DMS79 treated with DMSO at 0.1 percent for 48 hours (cell line): ENCODE measurements at places on chromosomes 3 and 15.

- no peak for DNase-seq
These were observed 25.5 kb upstream of the AKAP13 start for GRCh38 chr15:85354948-85355347.

- no peak for DNase-seq
These were observed 121.7 kb downstream of the LIPC start for GRCh38 chr15:58553365-58553918.

DNA sequence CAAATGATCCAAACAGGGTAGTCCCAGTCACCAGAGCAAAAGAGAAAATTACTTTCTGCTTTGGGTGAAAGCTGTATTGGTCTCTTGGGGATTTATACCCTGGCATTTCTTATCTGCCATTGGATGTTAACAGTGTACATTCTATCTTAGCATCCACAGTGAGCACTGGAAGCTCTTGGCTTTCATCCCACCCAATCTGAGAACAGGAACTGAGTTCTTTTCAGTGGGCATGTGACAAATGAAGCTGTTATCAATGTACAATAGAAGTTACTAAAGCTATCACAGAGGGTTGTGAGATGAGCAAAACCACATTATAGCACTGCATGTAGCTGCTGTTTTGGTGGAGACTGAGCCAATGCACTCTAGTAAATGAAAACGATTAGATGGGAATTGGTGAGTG, 300.7 kb downstream of the TUSC7 start:
- no peak for DNase-seq

DNA sequence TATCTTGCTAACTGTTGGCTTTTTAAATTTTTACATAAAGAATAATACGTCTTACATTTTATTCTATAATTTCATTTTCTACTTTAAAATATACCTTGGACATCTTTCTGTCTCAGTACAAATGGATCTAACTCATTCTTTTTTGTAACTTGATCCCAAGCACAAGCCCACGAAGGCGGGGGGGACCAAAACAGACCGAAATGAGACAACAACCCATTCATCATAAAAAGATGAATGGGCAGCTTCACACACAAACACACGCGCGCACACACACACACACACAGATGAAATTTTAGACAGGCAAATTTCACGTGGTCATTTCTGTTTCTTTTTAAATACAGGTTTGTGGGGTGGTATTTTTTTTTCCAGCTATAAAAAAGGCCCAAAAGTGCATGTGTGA, 271.3 kb upstream of the TOPAZ1 start:
- DNase-seq = no peak

GRCh38 chr15:31216215-31216911, 110.3 kb upstream of the KLF13 start:
- peak; percentile 48 for DNase-seq

DNA sequence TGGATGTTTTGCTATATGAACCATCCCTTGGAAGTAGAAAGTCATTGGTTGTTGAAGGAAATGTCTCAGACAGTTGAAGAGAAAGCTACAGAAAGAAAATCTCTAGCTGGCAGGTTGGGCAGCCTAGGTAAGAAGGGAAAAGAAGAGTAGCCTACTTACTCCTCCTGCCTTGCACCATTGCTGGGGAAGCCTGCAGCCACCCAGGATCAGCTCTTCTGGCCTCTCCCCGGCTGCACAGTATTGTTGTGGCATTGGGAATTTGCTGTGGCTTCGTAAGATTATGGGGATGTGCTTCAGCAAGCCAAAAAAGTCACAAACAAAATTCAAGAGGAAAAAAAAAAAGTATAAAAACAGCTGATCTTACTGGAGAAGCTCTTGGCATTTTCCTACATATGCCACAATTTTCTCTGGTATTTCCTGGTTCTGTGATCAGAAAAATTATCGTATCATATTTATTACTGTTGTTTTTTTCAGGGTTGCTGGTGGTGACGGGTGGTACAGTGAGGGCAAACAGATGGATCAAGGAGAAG, 154.2 kb downstream of the TIGIT start:
- peak; percentile 54 for DNase-seq

DNA sequence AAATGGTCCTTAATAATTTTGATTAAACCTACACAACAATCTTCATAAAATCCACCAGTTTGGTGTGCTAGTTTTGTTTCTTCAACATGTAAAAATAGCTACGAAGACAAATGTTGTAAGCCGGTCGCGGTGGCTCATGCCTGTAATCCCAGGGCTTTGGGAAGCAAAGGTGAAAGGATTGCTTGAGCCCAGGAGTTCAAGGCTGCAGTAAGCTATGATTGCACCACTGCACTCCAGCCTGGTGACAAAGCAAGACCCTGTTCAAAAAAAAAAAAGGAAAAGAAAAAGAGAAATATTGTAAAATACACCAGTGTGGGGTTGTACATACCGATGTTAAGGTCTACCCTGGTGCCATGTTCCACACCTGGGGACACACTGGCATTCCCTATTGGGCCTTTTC, 75.1 kb downstream of the LDHAL6B start:
- DNase-seq = no peak

GRCh38 chr3:49158103-49158709, 7.9 kb downstream of the CCDC71 start:
- DNase-seq = no peak

DNA sequence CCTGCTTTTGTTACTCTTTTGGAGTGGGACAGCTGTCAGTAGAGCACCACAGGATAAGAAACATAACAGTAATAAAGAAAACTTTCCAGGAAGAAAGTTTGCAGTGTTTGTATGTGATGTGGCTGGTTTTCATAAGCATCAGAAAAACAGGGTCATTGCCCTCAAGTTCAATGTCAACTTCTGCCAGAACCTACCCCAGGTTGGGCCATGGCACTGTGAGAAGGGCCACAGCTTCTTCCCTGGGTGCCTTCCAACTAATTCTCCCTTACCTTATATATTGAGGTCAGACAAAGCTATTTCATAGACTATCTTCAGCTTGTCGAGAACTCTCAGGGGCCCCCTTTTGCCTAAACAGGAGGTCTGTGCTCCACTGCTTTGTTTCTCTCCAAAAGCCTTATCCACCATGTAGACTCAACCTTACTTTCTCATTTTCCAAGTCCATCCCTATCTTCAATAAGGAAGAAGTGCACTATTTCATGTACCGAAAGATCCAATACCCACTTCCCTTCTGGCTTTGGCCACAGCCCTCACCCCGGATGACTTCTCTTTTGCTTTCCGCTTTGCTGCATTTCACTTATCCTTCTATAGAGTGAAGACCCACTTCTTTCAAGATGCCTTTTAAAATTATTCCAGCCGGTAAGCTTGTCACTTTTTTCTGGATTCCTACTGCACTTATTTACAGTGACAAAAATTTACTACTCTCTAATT, 38.2 kb upstream of the PLCL2 start:
- no peak for DNase-seq

GRCh38 chr3:78871048-78871447, 896.8 kb downstream of the ROBO1 start:
- DNase-seq = no peak

DNA sequence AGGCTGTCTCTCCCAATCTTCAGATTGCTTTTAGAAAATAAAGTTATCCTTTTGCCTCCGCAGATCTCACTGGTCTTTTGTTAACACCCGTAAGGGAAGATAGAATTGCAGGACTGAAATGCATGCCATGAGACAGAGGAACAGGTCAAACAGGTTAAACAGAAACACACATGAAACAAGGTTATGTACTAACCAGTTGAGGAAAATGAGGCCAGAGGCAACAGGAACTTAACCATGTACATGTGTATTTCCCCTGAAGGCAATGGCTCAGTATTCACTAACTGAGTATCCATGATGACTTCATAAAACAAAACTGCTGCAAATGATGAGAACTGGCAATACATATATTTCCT, 169.1 kb upstream of the NSMCE3 start:
- no peak for DNase-seq

DNA sequence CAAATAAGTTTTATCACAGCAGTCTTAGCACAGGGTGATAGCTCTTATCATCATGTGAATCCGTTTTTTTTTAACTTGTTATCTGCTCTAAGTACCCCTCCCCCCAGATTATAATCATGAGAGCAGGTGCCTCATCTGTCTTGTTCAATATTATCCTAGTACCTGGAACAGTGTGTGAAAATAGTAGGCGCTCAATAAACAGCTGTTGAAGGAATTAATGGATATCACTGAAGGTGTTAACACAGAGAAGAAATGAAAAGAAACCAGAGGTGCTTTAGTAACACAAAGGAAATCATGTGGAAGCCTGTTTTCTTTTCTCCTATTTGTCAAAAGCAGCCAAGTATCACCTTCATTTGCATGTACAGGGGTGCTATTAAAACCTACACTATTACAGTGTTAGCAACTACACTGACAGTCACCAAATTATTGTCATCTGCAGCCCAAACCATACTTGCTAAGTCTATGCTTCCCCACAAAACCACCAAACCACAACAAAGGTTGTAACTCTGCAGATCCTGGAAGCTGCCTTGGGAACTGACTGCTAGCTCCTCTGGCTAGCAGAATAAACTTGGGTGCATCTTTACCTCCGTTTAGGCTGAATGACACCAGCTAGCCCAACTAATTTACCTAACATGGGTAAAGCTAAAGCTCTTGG, 2.9 kb downstream of the XPC start:
- no peak for DNase-seq

GRCh38 chr3:3615533-3615932, 183.7 kb upstream of the LRRN1 start:
- DNase-seq = no peak

DNA sequence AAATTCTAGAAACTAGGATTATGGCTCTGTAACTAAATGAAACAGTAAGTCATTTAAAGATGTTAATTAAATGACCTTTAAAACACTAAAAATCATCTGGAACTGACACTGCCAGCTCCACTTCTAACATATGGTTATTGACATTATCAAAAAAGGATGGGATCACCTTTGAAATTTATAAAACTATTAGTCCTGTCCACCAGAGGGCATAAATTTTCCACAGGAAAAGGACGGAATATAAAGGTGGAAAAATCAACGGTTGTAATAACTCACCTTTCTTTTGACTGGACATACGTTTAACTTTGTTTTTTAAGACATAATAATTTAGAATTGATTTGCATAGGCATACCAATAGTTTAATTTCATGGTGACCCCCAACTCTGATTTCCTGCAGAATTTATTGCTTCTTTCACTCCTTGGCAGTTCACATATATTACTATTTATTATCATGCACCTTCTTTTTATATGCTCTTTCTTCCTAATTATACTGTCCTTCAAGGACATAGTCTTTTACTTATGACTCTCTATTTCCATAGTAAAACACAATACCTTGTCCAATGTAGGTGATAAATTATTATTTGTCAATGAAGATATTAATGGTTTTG, 345.7 kb downstream of the CADM2 start:
- DNase-seq = no peak

DNA sequence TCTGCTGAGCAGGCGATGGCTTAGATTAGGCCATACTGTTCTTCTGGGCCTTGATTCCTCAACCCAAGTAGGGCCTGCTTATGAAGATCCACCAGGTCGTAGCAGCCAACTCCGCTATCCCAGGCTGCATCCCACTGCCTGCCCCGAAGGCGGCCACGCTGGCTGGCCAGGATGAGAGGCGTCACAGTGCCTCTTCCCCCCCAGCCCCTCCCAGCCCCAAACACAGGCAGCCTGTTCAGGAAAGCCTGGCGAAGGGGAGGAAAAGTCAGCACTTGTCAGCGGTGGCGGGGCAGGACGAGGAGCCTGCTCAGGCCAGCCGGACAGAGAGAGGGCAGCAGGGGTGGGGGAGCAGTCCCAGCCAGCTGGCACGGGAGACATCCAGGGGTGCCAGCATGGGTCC, 11.2 kb downstream of the PTH1R start:
- no peak for DNase-seq

GRCh38 chr3:178456621-178457285, 79.5 kb upstream of the KCNMB2 start:
- no peak for DNase-seq

DNA sequence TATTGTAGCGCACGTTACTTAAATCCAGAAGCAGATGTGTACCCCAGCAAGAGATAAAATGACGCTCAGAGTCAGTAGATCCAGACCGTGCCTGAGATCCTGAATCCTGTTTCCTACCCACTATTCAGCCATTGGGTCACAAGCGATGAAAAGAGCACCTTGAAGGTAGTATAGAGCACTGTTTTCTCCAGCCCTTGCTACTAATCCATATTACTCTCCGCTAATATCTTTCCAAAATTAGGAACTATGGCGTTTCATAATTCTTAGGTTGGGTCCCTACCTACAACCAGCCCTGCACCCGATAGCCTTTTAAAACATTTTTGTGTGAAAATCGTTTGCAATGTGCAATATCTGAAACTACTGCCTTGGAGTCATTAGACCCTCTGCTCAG, 596 bp downstream of the BTD start:
- DNase-seq = no peak

DNA sequence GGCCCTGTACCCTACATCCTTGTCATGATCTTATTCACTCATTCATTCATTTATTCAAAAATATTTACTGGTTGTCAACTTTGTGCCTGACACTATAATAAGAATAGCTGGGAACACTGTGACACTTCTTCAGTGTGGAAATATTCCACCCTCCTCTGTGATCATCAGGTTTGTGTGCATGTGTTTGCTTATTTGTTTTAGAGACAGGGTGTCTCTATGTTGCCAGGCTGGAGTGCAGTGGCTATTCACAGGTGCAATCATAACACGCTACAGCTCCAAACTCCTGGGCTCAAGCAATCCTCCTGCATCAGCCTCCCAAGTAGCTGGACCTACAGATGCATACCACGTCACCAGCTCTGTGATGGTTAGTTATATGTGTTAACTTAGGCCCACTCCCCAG, 50.0 kb upstream of the PLCL2 start:
- no peak for DNase-seq

DNA sequence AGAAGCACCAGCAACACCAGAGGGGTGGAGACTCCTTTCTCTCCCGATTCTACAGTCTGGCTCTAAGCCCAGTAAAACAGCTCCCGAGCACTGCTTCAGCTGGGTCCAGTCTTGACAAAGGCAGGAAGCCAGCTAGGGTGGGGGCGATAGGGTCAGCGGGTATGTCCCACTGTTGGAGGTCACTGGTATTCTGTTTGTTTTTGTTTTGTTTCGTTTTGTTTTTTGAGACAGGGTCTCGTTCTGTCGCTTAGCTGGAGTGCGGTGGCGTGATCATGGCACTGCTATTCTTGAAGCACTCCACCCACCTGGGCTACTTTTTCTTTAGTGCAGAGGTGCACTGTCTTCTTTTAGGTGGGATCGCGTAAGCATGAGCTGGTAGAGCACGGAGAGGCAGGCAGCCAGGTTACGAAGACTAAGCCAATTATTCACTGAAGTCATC, 16.3 kb downstream of the GCSAM start:
- no peak for DNase-seq

DNA sequence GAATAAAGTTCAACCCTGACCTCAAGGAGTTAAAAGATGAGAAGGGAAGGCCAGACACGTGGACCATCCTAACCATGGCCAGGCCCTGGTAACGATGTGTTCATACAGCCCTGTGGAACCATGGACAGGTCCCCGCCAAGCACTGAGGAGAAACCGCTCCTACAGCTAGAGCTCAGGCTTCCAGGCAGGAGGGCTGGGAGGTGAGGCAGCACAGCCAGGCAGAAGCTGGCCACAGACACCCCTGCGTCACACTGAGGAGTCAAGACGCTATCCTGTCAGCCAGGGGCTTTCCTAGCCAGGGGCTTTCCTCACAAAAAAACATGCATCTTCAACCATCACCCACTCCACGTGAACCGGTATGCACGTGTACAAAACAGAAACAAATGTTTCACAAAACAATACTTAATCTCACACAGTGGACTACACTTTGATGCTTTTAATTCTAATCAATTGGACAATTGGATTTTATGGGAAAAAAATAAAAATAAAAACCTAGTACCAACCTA, 73.2 kb downstream of the TBC1D2B start:
- no peak for DNase-seq
